Activated CD4-positive, alpha-beta T cell treated with anti-CD3 and anti-CD28 coated beads for 24 hours (primary cell): ENCODE measurements at places on chromosomes 3 and 15.

- no peak for DNase-seq
Measured at GRCh38 chr15:100968050-100968966, 49.2 kb downstream of the LRRK1 start.

DNA sequence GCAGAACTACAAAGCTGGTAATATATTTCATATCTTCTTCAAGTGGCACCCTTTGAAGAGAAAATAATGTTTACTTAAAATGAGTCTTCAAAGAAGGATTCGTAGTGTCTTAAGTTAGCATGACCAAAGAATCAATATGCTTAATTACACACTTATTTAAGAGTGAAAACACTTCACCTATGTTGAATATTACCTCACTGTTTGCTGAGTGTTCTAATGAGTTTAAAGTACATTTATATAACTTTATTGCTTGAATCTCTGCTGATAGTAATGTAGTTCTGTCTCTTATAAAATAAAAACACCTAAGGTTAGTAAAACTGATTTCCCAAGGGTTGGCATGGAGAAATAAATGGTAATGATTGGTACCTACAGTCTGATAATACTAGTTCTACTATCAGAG, 143.3 kb upstream of the SLC2A2 start:
- DNase-seq, result no peak

- DNase-seq, result no peak
Measured at GRCh38 chr15:67549736-67550135, 7.2 kb downstream of the MAP2K5 start.

DNA sequence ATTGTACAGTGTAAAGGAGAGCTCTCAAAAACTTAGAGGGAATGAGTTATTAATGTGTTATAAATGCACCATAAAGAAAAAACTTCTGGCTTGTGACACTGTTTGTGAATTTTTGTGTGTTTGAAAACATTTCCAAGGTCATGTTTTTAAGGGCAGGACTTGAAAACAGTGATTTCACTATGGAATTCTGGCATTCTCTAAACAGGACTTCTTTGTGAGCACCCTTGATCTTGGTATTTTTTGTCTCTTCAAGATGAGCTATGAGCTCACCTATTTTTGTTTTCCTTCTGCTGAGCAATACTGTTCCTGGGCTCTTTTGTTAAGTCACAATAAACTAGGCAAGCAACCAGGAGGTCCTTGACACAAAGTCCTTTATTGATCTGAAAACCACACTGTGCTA, 284.4 kb downstream of the RBMS3 start:
- no peak for DNase-seq

GRCh38 chr15:101309436-101310160, 14.6 kb upstream of the SNRPA1 start:
- DNase-seq, result no peak

GRCh38 chr3:151015767-151016477, 43.4 kb upstream of the CLRN1 start:
- no peak for DNase-seq

DNA sequence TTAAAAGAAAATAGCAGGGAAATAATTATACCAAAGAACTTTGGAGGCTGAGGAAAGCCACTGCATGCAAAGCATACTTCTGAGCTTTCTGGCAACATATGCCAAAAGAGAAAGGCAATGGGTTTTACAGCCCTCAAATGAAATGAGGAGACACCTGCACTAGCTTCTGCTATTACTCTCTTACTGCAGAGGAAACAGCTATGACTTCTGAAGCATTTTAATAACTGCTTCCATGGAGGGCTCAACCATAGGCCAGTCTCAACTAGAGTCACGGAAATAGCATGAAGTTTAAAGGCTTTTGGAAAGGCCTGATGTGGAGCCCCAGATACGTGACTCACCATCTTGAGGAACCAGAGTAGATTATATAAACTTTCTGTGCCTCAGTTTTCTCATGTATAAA, 114.8 kb downstream of the OXNAD1 start:
- DNase-seq, result no peak

DNA sequence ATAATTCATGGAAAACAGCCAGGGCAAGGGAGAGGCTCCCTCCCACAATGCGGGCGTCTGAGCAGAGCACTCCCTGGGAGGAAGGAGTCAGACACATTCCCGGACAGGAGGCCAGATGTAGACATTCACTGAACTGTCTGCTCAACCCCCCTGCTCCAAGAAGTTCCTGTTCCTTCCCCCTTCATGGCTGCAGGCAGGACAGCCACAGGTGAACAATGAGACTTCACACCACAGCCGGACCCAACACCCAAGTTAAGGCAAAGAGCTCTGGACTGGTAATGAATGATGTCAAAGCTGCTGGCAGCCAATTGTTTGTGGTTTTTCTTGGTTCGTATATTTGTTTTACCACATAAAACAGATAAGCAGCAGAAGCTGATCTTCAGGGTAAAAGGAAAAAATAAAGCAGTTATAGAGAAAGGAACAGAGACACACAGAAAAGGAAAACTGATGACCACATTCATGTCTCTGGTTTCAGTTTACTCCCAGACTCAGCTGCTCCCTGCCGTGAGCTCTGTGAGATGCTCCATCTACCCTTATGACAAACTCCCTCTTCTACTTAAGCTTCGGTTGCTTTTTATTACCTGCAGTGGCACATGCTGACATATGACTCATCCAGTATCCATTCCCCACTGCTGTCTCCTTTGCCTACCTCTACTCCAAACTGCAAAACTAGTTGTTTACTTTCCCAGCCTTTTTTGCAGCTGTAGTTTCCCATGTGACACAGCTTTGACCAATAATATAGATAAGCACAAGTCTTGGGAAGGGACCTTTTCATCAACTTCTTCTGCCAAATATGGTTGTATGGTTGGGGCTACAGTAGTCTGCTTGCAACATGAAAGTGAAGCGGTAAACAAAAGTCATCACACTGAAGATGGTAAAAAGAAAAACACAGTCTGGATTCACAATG, 33.1 kb downstream of the DZIP1L start:
- DNase-seq, result no peak

GRCh38 chr3:181906338-181906737, 194.6 kb downstream of the SOX2 start:
- no peak for DNase-seq

DNA sequence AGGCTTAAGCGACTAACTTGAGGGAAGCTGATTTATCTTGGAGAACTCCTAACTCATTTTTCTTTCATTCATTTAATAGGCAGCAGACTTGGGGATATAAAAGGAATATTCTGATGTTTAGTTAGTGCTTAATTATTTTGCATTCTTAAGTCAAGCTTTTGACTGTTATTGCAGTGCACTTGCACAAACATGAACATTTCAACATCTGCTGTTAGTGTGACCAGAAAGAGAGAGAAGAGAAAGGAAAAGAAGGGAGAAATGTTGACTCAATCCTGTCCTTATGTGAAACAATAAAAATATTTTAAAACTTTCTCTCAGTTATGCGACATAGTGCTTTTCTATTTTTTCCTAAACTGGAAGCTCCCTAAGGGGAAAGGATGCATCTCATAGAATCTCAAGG, 507.8 kb downstream of the LPP start:
- no peak for DNase-seq

DNA sequence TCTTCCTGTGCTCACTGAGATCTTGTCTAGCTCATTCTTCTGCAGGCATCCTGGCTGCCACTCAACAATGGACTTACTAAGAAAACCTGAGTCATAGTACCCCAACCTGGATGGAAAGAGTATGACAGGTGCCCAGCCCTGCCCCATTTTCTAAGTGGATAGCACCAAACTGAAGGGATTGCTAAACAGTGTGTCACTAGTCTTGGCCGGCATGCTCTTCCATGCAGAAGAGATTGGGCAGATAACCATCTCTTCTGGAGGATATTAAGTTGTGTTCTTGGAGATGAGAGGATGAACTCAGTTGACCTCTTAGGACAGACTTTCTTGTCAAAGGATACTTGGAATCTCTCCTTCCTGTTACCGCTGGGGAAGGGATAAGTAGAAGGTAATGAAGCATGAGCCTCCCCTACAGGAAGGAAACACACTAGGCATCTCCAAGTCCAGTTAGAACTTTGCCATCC, 797.5 kb downstream of the AGBL1 start:
- no peak for DNase-seq

GRCh38 chr15:98746375-98747155, 98.2 kb downstream of the IGF1R start:
- no peak for DNase-seq

DNA sequence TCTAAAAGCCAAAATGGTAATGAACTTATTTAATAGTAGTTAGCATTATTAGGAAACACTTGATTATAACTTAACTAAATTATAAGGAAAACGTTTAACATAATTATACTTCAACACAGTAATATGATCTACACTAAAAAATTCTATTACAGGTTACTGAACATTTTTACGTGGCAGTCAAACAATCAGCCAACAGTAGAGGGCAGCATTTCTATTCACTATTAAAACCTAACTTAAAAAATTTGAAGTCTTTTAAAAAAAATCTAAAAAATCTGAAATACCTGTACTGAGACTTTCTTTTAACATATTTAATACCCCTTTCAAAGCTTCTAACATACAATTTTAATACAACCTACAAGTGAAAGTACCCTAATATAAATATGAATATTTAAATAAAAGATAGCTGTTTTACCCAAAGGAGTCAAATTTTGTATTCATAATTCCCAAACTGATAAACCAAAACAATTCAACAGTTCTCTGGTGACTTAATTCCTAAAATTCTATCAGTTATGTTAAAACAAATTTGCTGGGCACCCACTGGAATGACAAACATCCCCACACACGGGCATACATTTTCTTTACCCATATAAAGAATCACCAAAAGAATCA, 41.5 kb downstream of the DLG1 start:
- DNase-seq, result no peak

DNA sequence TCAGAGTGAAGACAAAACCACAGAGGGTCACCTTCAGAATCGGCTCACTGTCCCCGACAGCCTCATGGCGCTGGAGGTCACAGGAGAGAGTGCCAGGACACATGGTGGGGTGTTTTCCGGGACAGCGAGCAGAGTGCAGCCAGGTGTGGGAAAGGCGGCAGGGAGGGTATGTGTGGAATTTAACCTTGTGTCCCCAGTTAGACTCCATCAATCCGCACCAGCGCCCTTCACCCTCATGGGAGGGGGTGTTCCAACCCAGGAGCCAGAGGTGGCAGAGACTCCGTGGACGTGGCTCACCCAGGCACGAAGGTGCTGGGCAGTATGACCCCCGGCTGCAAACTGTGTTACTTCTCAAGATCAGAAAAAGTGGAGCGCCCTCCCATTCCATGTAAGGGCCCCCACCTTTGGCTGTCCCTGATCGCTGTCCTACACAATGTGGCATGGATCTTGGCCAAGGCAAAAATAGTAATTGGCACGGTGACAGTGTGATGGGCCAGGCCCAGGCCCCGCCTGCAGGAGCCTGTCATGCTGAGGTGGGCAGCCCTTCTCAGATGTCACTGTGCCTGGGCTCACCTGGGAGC, 190.3 kb downstream of the XXYLT1 start:
- no peak for DNase-seq

DNA sequence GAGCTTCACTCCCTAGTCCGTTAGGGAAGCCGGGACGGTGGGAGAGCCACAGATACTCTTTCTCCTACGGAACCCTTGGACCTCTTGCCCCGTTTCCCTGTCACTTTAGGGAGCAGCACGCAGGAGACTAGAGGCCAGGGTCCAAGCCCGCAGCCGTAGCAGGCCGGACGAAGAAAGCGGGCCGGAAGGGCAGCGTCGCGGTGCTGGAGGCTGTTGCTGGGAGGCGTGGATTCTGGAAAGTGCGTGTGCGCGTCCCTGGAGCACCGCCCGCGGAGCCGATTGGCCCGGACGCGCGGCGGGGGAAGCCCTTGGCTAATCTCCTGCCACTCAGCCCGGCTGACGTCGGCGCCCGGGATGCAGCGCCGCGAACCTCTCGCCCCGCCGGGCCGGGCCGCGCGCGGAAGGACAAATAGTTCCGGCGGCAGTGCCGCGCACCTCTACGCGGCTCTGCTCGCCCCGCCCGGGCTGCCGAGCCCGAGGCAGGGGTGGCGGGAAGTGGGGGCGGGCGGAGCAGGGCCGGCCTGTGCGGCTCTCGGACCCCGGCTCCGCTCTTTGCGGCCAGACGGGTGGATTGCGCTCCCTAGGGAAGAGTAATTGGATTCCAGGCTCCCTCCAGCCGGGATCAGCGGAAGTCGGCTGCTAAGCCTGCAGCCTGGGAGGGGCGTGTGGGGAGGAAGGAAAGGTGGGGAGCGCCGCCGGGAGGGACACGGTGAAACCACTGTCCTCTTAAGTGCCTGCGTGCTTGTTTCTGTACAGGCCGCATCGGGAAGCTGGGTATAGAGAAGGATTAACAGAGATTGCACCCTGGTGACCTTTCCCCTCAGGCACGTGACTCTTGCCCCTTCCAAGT, 31.3 kb upstream of the TCF12 start:
- peak; percentile 69 for DNase-seq

DNA sequence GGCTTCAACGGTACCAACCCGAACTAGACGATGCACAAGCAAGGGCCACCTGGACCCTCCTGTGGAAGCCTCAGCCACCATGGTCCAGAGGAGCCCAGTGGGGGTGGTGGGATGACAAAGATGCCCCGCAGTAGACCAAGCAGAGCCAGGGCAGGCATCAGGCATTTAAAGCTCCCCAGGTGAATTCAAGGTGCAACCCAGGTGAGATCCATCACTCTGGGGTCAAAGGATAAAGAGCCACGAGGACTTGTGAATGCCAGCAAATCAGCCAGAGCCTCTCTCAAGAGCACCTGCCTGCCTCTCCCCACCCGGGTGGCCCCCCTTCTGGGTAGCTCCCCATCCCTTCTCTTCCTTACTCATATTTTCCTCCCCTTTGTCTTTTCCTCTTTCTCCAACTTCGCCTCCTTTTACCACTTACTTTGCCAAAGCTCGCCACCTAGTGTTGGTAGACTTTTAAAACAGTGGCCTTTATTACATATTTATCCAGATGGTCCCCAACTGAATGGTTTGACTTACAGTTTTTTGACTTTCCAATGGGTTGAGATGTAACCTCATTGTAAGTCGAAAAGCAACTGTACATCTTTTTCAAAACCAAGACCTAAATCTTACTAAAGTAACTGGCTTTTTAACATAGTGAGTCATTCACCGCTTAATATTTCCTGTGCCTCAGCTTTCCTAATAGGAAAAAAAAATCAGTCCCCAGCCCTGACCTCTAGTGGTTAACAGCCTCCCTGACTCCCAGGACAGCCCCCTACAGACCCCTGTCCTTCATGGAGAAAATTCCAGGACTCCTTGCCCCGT, 18.8 kb downstream of the PLA2G4F start:
- no peak for DNase-seq

GRCh38 chr3:158369279-158369678, 201.7 kb upstream of the MLF1 start:
- DNase-seq, result no peak

- DNase-seq, result no peak
Measured at GRCh38 chr15:85470563-85471271, 90.3 kb downstream of the AKAP13 start.

- no peak for DNase-seq
Measured at GRCh38 chr3:31523543-31523942, 9.2 kb upstream of the STT3B start.
